Body of pancreas (tissue), 4 donors: ENCODE measurements at places on chromosomes 7 and 10. TPM values are rescaled to one million over a fixed set of nuclear protein-coding genes. Genes with fewer than 3 reads are reported as not detected.

GRCh38 chr7:46848944-46849343 is 733.0 kb downstream of the TNS3 start:
- no peak for DNase-seq

- DNase-seq, result no peak
These were observed 13.3 kb downstream of the LAT2 start for GRCh38 chr7:74222851-74223710.

GRCh38 chr10:122328676-122329075 is 45.8 kb upstream of the PLEKHA1 start:
- no peak for DNase-seq

- DNase-seq, result no peak
These were observed 90.9 kb downstream of the TPST1 start for GRCh38 chr7:66296001-66296521.

GRCh38 chr10:75658915-75659314 is 227.5 kb downstream of the LRMDA start:
- DNase-seq, result no peak

- peak; percentile 47 for DNase-seq
These were observed 510 bp downstream of the ZSWIM8 start for GRCh38 chr10:73785721-73786511.

DNA sequence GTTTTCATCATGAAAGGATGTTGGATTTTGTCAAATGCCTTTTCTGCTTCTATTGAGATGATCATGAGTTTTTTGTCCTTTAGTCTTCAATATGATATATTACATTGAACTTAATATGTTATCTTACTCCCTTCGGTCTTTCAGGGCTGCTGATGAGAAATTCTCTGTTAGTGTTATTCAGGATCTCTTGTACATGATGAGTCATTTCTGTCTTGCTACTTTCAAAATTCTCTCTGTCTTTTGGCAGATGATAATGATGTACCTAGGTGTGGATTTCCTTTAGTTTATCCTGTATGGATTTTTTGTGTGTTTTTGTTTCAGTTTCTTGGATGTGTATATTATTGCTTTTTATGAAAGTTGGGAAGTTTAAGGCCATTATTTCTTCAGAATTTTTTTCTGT is 320.9 kb upstream of the NPSR1 start:
- no peak for DNase-seq

DNA sequence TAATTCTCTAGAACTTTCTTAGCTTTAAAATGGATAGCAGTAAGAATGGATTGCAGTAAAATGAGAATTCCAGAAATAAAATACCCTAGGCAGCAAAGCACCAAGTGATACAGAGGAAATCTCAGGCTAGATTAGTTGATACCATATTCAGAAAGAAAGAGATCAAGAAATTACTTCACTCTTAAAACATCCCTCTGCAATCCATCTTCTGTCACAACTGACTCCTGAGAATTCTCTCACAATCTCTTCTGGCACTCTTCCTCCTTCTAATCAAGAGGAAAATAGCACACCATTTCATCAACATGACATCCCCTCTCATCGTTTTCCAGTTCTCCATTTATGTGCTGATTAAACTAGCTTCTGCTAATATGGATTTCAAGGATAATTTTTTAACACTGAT is 42.2 kb upstream of the LAMB1 start:
- no peak for DNase-seq

- no peak for DNase-seq
These were observed 191.4 kb downstream of the AGMO start for GRCh38 chr7:15370441-15370840.

GRCh38 chr10:117762819-117763172 is 220.2 kb downstream of the EMX2 start:
- no peak for DNase-seq

- DNase-seq, result no peak
These were observed 498.6 kb downstream of the GLRX3 start for GRCh38 chr10:130634816-130635215.

- no peak for DNase-seq
These were observed 125.4 kb downstream of the KCNMA1 start for GRCh38 chr10:77512219-77512578.

DNA sequence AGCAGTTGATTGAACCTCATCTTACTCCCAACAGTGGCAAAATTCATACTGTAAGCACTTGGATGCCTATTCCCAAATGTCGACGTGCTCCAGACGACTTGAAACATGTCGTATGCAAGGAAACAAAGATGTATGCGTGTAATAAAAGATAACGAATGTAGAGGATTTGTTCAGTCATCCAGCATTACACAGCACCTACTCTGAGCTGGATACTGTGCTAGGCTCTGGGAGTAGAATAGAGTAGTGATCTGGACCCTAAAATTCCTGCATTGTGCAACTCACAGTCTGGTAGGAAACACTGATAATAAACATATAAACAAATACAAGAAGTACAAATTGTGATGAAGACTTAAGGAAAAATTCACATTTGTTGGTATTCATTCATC is 5.6 kb upstream of the TBX20 start:
- no peak for DNase-seq

GRCh38 chr10:129333706-129334105 is 133.3 kb upstream of the MGMT start:
- no peak for DNase-seq

DNA sequence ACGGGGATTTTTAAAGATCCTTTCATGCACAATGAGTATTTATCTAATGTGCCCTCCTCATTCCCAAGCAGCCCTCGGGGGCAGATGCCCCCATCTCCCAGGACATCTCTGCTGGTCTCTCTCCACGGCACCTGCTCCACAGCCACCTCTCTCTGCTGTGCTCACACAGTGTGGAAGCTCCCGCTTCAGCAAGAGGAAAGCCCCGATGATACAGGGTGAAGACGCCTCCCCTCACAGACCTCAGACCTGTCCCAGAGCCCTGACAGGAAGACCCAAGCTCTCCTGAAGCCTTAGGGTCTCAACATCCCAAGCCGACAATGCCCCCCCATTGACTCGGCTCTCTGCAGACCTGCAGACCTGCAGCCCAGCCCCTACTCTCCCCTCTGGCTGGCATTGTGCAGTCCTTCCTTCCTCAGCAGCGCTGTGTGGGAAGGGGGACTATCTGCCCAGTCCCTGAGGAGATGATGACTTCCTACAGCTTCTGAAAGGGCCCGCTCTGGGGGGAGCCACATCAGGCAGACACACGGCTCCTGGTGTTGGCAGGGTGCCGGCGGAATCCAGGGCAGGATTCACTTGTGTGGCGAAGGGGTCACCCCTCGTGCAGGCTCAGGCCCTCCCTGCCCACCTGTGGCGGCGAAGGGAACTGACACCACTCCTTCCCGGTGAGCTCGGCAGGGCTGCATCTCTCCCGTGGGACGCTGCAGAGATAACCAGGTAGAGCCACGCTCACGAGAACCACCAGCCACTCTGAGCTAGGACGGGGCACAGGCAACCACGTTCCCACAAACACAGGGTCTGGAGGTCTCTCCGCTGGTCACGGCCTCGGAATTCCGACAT is 61.8 kb downstream of the PTPRN2 start:
- no peak for DNase-seq

DNA sequence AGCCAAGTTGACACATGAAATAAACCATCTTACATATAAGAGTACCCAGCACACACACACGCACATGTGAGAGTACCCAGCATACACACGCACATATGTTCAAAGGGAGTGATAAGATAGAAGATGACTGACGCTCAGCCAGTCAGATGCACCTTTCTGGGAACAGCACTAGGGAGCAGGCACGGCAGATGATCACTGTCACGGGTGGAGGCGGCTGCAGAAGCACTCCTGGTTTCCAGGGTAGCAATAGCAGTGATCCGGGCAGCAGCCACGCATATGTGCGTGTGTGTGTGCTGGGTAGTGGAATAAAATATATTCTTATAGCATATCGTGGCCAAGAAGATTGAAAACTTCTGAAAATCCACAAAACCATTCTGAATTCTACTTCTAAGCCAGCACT is 85.8 kb upstream of the NAMPT start:
- DNase-seq, result no peak

DNA sequence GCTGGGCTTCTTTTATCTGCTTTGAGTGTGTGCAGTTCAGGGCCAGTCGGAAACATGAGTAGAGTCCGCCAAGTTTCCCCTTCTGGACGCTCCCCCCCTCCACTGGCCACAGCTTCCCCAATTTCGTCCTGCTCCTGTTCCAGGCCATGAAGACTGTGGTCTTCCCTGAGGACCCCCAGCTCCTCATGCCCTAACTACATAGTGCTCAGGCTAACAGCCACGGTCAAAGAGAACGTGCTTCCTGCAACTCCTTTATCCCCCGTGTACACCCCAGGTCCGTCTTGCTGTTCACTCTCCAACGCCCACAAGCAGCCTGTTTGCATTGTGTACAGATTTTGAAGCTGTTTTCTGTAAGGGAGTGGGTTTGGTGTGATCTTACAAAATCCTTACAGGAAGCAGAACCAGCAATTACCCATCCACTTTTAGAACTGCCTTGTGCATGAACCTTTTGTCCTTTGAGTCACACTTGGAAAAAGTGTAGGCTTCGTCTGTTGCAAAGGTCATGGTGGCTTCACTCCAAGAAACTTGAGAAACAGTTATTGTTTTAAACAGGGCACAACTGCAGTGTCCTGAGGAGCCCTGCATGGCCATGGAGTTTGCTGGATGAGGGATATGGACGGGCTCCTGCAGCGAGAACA is 77.0 kb upstream of the FAM20C start:
- no peak for DNase-seq

DNA sequence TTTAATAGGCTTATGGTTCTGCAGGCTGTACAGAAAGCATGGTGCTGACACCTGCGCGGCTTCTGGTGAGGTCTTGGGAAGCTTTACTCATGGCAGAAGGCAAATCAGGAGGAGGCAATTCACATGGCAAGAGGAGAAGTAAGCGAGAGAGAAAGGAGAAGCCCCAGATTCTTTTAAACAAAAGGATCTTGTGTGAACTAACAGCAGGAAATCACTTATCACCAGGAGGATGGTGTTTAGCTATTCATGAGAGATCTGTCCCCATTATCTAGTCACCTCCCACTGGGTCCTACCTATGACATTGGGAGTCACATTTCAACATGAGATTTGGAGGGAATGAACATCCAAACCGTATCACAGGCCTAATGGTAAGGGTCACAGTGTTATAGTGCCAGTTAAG is 678.0 kb upstream of the KCND2 start:
- no peak for DNase-seq

DNA sequence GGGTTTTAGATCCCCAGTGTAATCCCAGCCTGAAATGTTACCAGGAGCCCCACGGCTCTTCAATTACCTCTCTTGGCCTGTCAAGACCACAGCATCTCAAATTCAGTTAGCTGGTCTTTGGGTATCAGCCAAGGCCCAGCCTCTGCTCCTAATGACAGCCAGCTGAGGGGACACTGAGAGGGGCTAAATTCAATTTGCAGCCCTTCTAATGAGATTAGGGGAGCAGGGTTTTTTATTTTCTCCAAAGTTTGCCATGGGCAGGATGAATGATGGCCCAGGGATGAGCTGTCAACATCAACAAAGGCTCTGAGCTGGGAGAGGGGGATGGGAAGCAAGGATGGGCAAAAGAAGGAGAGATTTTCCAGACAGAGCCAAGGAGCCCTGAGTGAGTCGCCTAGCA is 116.8 kb upstream of the TBX20 start:
- DNase-seq, result no peak

DNA sequence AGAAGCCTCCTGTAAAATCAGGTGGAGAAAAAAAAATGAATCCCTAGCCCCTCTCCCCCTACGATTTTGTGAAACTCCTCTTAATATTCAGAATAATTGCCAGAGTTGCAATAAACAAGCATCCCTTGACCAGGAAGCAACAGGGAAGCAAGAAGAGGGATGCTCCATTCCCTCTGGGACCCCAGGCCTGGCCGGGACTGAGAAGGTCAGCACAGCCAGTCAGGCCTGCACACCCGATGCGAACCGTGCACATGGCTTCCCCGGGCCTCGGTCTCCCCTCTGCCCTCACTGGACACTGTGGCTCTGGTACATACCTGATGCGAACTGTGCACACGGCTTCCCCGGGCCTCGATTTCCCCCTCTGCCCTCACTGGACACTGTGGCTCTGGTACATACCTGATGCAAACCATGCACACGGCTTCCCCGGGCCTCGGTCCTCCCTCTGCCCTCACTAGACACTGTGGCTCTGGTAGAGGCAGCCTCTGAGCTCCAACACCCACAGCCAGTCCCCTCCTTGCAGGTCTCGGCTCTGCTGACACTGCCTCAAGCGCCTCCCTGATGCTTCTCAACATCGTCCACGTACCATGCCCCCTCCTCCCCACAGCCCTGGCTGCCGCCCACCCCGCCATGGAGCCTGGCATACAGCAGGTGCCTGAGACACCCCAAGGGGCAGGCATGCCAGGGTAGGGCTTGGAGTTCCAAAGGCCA is 138.6 kb downstream of the DIP2C start:
- no peak for DNase-seq

GRCh38 chr10:5958077-5958476 is 19.3 kb downstream of the IL15RA start:
- no peak for DNase-seq

DNA sequence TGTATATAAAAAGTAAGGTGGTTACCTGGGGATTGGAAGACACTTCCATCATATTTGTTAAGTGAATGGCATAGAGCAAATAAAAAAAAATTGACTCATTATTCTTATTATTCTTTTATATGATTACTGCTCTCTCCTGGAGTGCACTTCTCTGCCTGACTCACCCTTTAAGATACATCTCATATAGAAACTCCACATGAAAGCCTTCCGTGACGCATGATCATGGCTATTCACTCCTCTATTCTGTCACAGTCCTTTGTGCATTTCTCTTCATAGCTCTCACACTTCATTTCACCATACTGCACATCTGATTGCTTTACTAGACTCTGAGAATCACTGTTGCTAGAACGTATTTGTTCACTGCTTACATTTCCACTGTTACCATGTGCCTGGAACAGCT is 597.3 kb downstream of the CNTNAP2 start:
- DNase-seq, result no peak

GRCh38 chr7:117559391-117559790 is 79.6 kb downstream of the CFTR start:
- no peak for DNase-seq

DNA sequence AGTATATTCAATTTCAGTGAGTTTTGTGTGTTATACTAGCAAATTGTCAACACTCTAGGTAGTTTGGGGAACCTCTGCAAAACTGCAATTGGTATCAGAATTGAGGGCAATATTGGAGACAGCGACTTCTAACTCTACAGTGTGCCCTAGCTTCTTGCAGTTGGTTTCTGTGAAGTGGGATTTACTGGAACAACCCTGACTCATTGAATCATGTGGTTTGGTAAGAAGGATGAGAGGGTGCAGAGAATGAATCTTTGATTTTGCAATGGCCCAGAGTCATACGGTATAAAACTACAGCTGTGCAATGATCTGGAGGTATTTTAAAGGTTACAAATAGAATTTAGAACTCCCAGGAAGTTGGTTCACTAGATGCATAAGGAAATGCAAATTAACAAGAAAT is 129.1 kb upstream of the PPP1R3A start:
- no peak for DNase-seq

The TRPV5 gene
- total RNA-seq, result not detected

The COPS6 gene
- total RNA-seq, result 15.8 TPM

The IDI2 gene
- not detected for total RNA-seq

The UCMA gene
- not detected for total RNA-seq

The SPACDR gene
- not detected for total RNA-seq

The SEC31B gene
- 4.3 TPM for total RNA-seq

The NRG3 gene
- 0.26 TPM for total RNA-seq

The PLAU gene
- total RNA-seq, result 4.3 TPM

The PDE1C gene
- total RNA-seq, result 4.9 TPM

The WEE2 gene
- not detected for total RNA-seq
